ENCODE measurements at places on chromosomes 3 and 15.

DNA sequence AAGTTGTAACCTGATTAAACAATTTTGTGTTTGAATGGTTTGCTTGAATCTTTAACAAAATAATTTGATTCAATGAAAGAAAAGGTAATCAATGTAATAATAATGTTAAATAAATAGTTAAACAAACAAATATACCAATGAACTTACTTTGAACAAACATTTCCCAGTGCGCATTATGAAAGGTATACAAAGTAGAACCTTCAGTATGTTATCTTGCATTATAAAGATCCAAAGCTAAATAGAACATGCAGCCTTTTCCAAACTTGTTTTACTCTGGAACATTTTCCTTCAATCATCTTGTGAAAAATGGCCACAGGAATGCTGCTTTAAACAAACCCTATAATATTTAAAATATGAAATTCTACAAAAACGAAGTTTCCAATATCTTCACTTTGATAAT lies 620.0 kb downstream of the NAALADL2 start:
- no peaks in the 10 kb centered on the region for H3K4me1 ChIP-seq
- no peak overlapping the region for H3K4me3 ChIP-seq
- H3K27me3 ChIP-seq: no peaks in the 10 kb centered on the region
- DNase-seq: no peak
- H3K27ac ChIP-seq: no peak overlapping the region

GRCh38 chr3:53258600-53259426 lies 3.0 kb upstream of the TKT start:
- DNase-seq: no peak
- H3K27me3 ChIP-seq: no peaks in the 10 kb centered on the region
- H3K36me3 ChIP-seq: no peaks in the 10 kb centered on the region
- peaks cover 5% of the 10 kb centered on the region for H3K4me1 ChIP-seq
- H3K4me3 ChIP-seq: no peak overlapping the region
- no peak overlapping the region for H3K27ac ChIP-seq

DNA sequence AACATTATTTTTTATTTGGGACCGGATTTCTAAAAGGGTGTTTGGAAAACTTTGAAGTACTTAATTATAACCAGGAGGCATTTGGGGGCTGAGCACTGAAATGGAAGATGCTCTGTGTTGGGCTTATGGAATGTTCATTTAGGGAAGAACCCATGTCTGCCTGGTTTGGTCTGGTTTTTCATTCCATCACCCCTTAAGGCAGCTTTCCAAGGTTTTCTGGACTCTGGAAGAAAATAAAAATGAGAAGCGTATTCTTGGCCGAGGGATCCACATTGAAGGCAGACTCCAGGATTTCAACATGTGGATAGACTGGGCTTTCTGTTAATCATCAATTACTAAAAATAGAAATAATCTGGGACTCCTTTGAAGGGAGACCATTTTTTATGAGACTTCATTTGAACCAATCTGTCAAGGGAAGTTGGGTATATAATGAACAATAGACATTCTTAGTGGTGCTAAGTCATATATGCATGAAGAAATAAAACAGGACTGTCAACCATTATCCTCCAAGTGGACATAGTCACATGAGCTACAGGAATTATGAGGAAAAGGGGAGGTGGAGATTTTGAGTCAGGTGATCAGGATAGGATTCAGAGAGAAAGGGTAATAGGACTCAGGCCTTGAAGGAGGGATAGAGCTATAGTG lies 270.5 kb upstream of the ADAMTS9 start:
- no peaks in the 10 kb centered on the region for H3K4me1 ChIP-seq
- H3K27me3 ChIP-seq: no peaks in the 10 kb centered on the region
- DNase-seq: no peak
- H3K4me3 ChIP-seq: no peak overlapping the region
- H3K27ac ChIP-seq: no peak overlapping the region

GRCh38 chr3:102972350-102972749 lies 537.5 kb downstream of the ZPLD1 start:
- H3K4me3 ChIP-seq: no peak overlapping the region
- no peak for DNase-seq
- no peak overlapping the region for H3K27ac ChIP-seq
- no peaks in the 10 kb centered on the region for H3K27me3 ChIP-seq
- no peaks in the 10 kb centered on the region for H3K36me3 ChIP-seq

DNA sequence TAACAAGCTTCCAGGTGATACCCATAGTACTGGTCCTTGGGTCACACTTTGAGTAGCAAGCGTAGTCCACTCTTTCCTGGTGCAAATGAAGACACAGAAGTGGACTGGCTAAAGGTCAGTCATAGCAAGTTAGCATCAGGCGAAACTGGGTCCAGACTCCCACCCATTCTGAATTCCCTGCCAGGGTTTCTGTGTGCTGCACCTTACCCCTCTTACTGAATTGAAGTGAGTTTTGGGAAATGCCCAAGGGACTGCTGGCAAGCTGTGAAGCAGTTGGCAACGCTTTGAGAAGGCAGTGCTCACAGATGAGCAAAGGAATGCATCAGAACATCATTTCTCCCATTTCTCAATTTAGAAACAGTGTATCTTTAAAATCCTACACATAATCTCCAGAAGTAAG lies 1.8 kb upstream of the LSG1 start:
- H3K27me3 ChIP-seq: peaks cover 3% of the 10 kb centered on the region
- H3K36me3 ChIP-seq: no peaks in the 10 kb centered on the region
- no peak for DNase-seq
- peaks cover 8% of the 10 kb centered on the region for H3K4me1 ChIP-seq

GRCh38 chr3:458653-459310 lies 262.2 kb downstream of the CHL1 start:
- H3K36me3 ChIP-seq: no peaks in the 10 kb centered on the region
- no peak overlapping the region for H3K4me3 ChIP-seq
- H3K4me1 ChIP-seq: no peaks in the 10 kb centered on the region
- DNase-seq: no peak

DNA sequence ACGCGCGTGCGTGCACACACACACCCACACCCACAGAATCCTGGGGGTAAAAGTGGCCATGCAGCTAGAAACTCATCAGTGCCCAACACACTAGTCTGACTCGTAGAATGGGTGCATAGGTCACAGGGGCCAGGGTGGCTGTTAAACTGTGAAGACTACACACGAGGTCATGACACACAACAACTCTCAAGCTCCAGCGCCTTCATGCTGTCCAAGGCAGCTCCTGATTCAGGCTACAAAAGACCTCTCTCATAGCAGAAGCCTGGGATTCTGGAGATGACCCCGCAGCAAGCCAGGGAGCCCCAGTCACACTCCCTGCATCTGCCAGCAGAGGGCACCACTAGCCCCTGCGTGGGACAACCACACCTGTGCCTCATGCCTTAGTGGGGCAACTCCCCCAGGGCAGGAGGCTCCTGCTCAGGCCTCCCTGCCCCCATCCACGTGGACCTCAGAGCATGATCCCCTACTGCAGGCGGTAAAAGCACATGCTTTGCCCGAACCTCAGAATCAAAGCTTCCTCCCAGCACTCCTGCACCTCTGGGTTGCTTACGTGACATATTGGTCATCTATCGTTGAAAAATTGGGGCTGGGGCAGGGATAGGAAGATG lies 93.1 kb downstream of the LRIG1 start:
- DNase-seq: peak; percentile 79
- H3K4me3 ChIP-seq: no peak overlapping the region
- peaks cover 12% of the 10 kb centered on the region for H3K4me1 ChIP-seq
- peaks cover 84% of the 10 kb centered on the region for H3K36me3 ChIP-seq
- no peaks in the 10 kb centered on the region for H3K27me3 ChIP-seq
- H3K27ac ChIP-seq: no peak overlapping the region

DNA sequence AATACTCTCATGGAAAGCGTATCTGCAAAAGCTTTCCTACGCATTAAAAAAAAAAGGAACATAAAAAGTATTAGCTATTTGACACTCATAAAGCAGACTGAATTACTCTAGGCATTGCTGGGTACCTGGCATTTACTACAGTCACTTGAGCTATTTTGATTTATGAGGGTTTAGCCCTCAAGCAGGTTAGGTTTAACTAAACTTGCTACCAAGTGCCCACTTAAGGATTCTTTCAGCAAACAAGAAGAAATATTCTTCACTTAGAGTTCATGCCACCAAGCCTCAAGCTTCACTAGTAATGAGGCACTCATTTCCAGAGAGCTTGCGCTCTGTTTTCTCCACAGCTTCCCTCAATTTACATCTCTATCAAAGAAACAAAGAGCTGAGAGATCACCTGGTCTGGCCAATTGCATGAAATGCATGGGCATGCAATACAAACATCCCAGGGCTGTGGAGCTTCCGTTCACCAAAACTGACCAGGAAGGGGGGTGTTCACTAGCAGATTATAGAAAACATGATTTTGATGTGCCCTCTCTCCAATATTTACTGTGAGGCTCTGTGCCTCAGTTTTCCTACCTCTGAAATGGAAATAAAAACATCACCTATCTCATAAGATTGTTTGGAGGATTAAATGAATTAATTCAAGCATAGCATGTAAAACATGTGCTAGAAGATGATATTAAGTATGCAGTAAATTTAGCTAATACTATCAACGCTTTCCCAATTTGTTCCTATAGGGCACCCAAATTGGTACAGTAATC lies 217.3 kb downstream of the RORA start:
- H3K36me3 ChIP-seq: no peaks in the 10 kb centered on the region
- H3K4me1 ChIP-seq: no peaks in the 10 kb centered on the region
- no peak overlapping the region for H3K27ac ChIP-seq
- H3K4me3 ChIP-seq: no peak overlapping the region

DNA sequence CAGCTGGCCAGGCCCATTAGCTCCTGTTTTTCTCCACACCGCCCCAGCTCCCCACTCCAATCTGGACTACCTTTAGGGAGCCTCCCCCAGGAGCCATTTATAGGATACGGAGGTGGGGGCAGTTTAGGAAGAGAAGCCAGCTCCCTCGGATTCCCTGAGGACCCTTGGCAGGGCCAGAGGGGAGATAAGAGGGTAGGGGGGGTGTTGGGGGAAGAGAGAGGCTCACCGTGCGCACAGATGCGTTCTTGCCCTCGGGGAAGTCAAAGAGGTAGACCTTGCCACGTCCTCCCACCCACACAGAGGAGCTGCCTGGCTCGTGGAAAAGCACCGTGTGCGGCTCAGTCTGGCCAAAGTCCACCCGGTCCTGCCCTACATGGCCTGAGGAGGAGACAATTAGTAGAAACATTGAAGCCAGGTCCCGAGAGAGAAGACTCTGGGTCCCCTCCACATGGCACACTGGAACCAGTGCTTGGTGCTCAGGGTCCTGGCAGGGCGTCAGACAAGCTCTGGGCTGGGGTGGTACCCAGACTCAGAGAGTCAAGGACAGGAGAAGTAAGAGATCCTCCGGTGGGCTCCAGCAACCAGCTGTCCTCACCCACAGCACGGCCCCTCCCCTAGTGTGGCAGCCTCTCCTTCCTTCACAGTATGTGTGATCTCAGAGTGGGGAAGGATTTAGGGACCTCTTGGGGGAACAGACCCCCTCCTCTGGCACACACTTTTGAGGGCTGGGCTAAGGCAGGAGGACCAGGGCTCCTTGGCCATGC lies 15.0 kb downstream of the SEMA7A start:
- H3K27me3 ChIP-seq: no peaks in the 10 kb centered on the region
- H3K36me3 ChIP-seq: no peaks in the 10 kb centered on the region
- H3K27ac ChIP-seq: no peak overlapping the region
- H3K4me3 ChIP-seq: no peak overlapping the region
- no peak for DNase-seq
- no peaks in the 10 kb centered on the region for H3K4me1 ChIP-seq

GRCh38 chr3:153431076-153431475 lies 269.1 kb downstream of the RAP2B start:
- no peaks in the 10 kb centered on the region for H3K4me1 ChIP-seq
- H3K27ac ChIP-seq: no peak overlapping the region
- no peak overlapping the region for H3K4me3 ChIP-seq
- no peak for DNase-seq
- no peaks in the 10 kb centered on the region for H3K36me3 ChIP-seq

DNA sequence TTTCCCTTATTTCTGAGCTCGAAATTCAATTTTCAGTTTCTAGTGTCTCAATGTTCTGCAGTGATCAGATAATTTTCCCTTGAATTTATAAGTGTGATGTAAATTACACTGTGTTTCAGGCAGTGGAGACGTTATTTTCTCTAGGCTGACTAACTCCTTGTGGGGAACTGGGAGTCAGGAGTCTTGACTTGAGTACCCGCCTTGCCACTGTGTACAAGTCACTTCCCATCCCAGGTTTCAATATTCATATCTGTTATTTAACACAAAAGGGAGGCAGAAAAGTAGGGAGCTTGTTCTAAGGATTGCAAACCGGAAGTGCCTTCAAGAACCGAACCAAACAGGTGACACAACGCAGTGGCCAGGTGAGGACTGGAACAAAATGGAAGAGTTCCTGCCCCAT lies 196.5 kb downstream of the MEX3B start:
- no peak overlapping the region for H3K27ac ChIP-seq
- H3K36me3 ChIP-seq: no peaks in the 10 kb centered on the region
- H3K27me3 ChIP-seq: no peaks in the 10 kb centered on the region
- no peaks in the 10 kb centered on the region for H3K4me1 ChIP-seq
- H3K4me3 ChIP-seq: no peak overlapping the region
- DNase-seq: no peak

- no peaks in the 10 kb centered on the region for H3K36me3 ChIP-seq
- no peak for DNase-seq
- H3K27ac ChIP-seq: no peak overlapping the region
These were observed 109.4 kb upstream of the SMAD3 start for GRCh38 chr15:66955871-66956585.

GRCh38 chr3:71129611-71130431 lies 453.7 kb downstream of the FOXP1 start:
- H3K36me3 ChIP-seq: no peaks in the 10 kb centered on the region
- H3K27ac ChIP-seq: peak overlapping the region; percentile 71
- H3K4me1 ChIP-seq: peaks cover 30% of the 10 kb centered on the region
- H3K4me3 ChIP-seq: peak overlapping the region; percentile 48
- DNase-seq: no peak
